ENCODE measurements at places on chromosomes 6 and 20.

DNA sequence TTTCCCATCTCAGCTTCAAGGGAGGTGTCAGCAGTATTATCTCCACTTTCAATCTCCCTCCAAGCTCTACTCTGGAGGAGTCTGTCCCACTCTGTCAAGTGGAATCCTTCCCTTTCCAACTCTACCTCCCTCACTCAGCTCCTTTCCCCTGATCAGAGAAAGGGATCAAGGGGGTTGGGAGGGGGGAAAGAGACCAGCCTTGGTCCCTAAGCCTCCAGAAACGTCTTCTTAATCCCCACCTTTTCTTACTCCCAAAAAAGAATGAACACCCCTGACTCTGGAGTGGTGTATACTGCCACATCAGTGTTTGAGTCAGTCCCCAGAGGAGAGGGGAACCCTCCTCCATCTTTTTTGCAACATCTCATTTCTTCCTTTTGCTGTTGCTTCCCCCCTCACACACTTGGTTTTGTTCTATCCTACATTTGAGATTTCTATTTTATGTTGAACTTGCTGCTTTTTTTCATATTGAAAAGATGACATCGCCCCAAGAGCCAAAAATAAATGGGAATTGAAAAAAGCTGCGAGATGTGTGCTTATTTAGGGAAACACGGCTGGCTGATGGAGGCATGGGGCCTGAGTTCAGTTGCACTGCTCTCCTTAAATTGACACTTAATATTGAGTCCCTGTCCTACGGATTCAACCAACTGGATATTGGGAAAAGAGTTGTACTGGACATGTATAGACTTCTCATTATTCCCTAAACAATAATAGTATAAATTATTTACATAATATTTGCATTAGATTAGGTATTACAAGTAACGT, 4.9 kb downstream of the TUBB start:
- peaks cover 56% of the 10 kb centered on the region for H3K4me1 ChIP-seq
- no peak overlapping the region for H3K4me3 ChIP-seq
- no peak for DNase-seq

DNA sequence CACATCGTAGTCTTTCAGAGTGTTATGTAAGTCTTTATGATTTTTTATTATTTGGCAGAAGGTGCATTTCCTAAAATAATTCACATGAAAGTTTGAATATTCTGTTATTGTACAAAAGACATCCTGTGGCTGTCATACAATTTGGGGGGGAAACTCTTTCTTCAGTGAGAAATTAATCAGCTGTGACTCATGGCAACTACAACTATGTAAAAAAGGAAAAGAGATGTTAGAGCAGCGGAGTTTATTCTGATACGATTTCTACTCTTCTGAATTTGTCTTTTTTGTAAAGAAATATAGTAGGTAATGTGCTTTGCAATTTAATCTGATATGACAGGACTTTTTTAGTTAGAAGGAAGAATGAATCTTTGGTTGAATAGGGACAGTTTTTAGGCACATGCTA, 14.2 kb downstream of the COL19A1 start:
- H3K4me3 ChIP-seq: peak overlapping the region; percentile 52
- no peak for DNase-seq
- H3K27me3 ChIP-seq: peaks cover 12% of the 10 kb centered on the region
- H3K4me1 ChIP-seq: peaks cover 26% of the 10 kb centered on the region

- H3K36me3 ChIP-seq: no peaks in the 10 kb centered on the region
- no peak overlapping the region for H3K4me3 ChIP-seq
- H3K4me1 ChIP-seq: peaks cover 3% of the 10 kb centered on the region
- DNase-seq: no peak
- no peak overlapping the region for H3K27ac ChIP-seq
- H3K27me3 ChIP-seq: peaks cover 4% of the 10 kb centered on the region
These were observed 20.9 kb upstream of the KCNK16 start for GRCh38 chr6:39343396-39343870.

DNA sequence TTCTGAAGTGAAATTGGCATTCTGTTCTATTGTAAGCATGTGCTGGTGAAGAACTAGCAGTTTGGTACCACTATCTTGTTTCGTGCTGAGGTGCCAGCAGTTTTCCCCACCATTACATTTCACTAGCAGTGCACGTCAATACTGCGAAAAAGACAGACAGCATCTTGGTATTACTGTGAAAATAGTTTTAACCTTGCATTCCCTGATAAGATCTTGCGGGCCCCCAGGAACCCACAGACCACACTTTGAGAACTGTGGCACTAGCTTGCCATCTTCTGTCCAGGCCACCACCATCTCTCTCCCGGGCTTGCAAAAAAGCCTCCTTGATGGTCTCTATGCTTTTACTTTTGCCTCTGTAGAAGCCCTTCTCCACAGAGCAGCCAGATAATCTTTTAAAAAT, 185.7 kb downstream of the BACH2 start:
- peaks cover 43% of the 10 kb centered on the region for H3K4me1 ChIP-seq
- no peaks in the 10 kb centered on the region for H3K27me3 ChIP-seq
- H3K36me3 ChIP-seq: peaks cover 18% of the 10 kb centered on the region
- H3K4me3 ChIP-seq: peak overlapping the region; percentile 74
- peak; percentile 78 for DNase-seq

- H3K27ac ChIP-seq: no peak overlapping the region
- no peak overlapping the region for H3K4me3 ChIP-seq
These were observed 188.2 kb downstream of the ADGRG6 start for GRCh38 chr6:142489722-142490610.

GRCh38 chr6:64777941-64778785, 928.9 kb downstream of the EYS start:
- H3K27me3 ChIP-seq: no peaks in the 10 kb centered on the region
- H3K36me3 ChIP-seq: no peaks in the 10 kb centered on the region
- no peak overlapping the region for H3K27ac ChIP-seq

- no peak overlapping the region for H3K27ac ChIP-seq
- DNase-seq: no peak
- H3K27me3 ChIP-seq: no peaks in the 10 kb centered on the region
These were observed 447.7 kb upstream of the CDH4 start for GRCh38 chr20:60804240-60804917.

GRCh38 chr6:125094563-125094962, 59.0 kb upstream of the TPD52L1 start:
- no peaks in the 10 kb centered on the region for H3K36me3 ChIP-seq
- H3K27me3 ChIP-seq: peaks cover 4% of the 10 kb centered on the region
- DNase-seq: no peak
- no peak overlapping the region for H3K27ac ChIP-seq
- no peak overlapping the region for H3K4me3 ChIP-seq

DNA sequence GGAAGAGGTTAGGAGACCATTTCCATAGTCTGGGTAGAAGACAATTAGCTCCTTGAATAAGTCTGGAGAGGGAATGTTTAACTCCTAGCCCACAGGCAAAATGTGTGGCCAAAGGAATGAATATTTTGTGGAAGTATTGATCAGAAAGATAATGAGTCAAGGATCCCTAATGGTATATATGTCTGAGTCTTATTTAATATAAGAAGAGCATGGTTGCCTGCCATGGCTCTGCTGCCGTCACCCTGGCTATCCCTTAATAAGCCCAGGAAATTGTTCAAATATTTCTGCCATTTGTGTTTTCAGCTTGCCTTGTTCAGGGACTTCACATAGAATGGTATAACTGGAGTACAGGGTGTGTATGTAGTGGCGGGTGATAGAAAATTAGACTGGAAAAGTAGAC, 18.1 kb upstream of the CALHM6 start:
- peaks cover 6% of the 10 kb centered on the region for H3K27me3 ChIP-seq
- DNase-seq: no peak
- no peak overlapping the region for H3K4me3 ChIP-seq
- H3K4me1 ChIP-seq: no peaks in the 10 kb centered on the region
- no peak overlapping the region for H3K27ac ChIP-seq

- H3K27ac ChIP-seq: peak overlapping the region; percentile 88
- H3K4me1 ChIP-seq: peaks cover 55% of the 10 kb centered on the region
- DNase-seq: no peak
- H3K36me3 ChIP-seq: no peaks in the 10 kb centered on the region
These were observed 110.6 kb upstream of the TRAF3IP2 start for GRCh38 chr6:111716325-111716724.

DNA sequence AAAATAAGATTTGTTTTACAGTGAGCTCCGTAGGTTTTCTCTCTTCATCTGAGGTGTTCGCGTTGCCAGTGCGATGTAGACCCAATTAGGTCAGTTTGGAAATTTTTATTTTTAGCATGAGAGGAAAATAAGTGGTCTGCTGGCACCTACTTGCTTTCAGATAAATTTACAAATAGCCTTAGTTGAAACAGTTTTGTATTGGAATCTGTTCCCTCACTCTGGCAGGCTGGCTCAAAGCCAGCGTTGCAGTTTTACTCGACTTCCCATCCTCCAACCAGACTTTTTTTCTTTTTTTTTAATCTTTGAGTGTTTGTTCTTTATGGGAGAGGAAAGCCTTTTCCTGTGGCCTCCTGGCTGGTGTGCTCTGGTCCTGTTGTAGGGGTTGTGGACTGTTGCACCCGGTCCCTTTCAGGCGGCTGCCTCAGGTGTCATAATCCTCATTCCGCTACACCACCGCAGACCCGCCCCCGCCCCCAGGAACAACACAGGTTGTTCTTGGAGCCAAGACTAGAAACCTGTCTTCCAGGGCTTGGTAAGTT, 46.7 kb downstream of the TIAM2 start:
- H3K27me3 ChIP-seq: peaks cover 3% of the 10 kb centered on the region
- no peaks in the 10 kb centered on the region for H3K4me1 ChIP-seq
- no peak for DNase-seq
- no peak overlapping the region for H3K27ac ChIP-seq

DNA sequence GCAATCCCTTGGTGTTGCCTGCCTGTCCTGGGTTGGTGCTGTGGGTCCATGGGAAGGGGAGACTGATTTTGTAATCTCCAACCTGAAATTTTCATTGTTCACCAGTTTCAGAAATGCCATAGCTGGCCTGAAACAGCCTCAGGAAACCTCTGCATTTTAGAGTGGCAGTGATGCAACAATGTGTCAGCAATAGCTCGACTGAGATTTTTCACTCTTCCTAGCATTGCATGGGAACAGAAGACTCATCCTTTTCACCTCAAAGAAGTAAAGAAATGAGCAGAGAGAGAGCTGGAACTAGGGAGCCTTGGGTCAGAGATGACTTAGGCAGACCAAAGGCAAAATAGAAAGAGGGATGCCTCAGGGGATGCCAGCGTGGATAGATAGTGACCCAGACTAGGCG, 23.7 kb upstream of the TMEM14A start:
- H3K4me1 ChIP-seq: no peaks in the 10 kb centered on the region
- no peak overlapping the region for H3K27ac ChIP-seq
- no peak overlapping the region for H3K4me3 ChIP-seq
- no peak for DNase-seq

DNA sequence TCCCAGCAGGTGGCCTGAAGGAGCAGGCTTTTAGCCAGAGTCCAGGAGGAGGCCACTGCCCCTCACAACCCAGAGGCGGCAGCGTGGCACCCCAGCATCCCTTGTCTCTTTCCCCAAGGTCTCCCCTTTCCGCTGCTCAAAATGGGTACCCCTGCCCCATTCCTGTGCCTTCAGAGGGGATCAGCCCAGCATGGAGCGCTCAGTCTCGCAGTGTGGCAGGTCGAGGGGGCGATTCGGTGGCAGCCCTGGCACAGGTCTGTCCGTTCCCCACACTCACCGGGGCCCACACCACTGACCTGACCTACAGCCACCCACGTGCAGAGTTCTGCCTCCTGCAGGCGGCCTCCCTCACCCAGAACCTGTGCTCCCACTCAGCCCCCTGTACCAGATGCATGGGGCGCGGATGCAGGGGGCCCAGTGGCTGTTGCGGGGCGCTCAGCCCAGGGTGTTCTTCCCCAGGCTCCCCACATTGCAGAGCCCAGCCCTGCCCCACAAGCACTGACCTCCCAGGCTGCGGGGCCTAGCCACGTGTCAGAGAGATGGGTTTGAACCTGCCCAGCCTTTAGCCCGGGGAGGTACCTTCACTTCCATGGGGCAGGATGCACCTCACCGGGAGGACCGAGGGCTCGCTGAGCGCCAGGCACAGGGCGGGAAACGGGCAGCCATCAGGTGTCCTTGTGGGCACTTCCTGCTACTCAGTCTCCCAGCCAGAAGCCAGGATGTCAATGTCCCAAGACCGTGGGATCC, 41.8 kb downstream of the DSTN start:
- peak overlapping the region; percentile 97 for H3K27ac ChIP-seq
- H3K36me3 ChIP-seq: peaks cover 3% of the 10 kb centered on the region
- H3K4me3 ChIP-seq: peak overlapping the region; percentile 81
- no peaks in the 10 kb centered on the region for H3K27me3 ChIP-seq

DNA sequence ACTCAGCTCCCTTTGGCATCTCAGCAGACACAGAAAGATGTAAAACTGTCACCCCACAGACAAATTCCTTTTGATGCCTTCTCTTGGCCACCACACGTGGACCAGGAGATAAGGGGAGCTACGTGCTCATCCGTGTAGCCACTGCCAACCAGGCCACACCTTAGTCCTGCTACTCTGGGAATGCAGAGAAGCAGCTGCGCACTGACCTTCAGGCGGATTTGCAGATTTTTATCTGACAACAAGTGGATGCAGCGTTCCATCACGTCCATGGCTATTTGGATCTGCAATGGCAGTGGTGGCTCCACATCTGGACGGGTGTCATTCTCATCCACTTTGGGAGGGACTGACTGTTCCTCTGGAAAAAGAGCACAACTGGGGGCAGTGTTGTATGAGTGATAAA, 30.8 kb downstream of the TTI1 start:
- H3K36me3 ChIP-seq: peaks cover 12% of the 10 kb centered on the region
- DNase-seq: no peak
- H3K27me3 ChIP-seq: no peaks in the 10 kb centered on the region
- H3K4me3 ChIP-seq: no peak overlapping the region
- H3K27ac ChIP-seq: no peak overlapping the region

DNA sequence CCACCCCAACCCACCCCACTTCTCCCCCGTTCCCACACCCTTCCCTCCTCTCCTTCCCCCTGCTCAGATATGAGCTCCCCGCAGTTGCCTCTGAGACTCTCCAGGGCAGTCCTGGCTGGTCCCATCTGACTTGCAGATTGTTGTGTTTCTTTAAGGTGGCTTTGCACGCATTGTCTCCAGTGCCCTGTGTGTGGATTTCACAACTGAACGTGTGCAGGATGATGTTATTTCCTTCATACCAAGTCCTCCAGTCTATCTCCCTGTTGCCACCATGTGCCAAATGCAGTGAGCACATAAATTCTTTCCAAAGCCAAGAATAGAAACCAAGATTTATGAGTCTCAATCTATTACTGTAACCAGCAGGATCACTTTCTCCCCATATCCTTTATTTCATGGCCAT, 79.1 kb downstream of the TMEM242 start:
- DNase-seq: no peak
- no peak overlapping the region for H3K27ac ChIP-seq
- no peaks in the 10 kb centered on the region for H3K27me3 ChIP-seq

GRCh38 chr20:63490416-63490815, 8.5 kb downstream of the EEF1A2 start:
- peak; percentile 60 for DNase-seq
- no peak overlapping the region for H3K4me3 ChIP-seq
- no peaks in the 10 kb centered on the region for H3K36me3 ChIP-seq
- no peaks in the 10 kb centered on the region for H3K4me1 ChIP-seq
- H3K27ac ChIP-seq: no peak overlapping the region
- peaks cover 6% of the 10 kb centered on the region for H3K27me3 ChIP-seq

DNA sequence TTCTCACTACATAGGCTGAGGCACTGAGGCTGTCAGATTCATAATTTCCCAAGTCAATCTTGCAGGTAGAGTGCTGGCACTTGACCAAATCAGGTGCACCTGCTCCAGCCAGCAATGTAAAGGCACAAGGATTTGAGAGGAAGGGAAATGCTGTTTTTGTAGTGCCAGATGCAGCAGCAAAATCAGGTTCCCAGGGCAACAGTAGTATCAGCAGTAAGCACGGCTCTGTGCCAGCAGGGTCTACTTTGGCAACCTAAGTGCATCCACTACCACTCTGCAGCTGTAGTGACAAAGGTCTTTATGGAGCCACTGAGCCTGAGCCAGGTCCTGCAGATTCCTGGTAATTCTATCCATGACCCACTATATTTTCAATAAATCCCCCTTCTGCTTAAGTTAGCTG, 329.5 kb downstream of the TPBG start:
- no peak overlapping the region for H3K27ac ChIP-seq
- DNase-seq: no peak
- no peaks in the 10 kb centered on the region for H3K4me1 ChIP-seq
- no peaks in the 10 kb centered on the region for H3K27me3 ChIP-seq
- no peak overlapping the region for H3K4me3 ChIP-seq
